DMS79 (cell line): ENCODE measurements at places on chromosomes 6 and 20.

GRCh38 chr6:44177691-44178423 is 19.2 kb downstream of the CAPN11 start:
- DNase-seq = no peak

DNA sequence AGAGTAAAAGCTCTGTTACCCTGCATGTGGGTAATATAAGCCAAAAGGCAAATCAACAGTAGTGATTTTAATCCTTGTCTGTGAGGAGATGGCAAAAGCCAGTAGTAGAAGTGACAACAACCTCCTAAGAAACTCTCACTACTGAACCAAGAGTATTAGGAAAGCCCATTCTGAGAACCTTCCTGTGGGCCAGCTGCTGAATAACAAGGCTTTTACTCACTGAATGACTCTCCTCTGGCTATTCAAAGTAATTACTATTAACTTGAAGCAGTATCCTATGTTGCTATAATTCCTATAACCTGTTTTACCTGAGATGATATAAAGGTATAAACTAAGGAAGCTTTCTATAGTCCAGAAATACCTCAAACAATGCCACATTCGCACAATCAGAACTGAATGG is 55.1 kb downstream of the CHD6 start:
- DNase-seq = no peak

DNA sequence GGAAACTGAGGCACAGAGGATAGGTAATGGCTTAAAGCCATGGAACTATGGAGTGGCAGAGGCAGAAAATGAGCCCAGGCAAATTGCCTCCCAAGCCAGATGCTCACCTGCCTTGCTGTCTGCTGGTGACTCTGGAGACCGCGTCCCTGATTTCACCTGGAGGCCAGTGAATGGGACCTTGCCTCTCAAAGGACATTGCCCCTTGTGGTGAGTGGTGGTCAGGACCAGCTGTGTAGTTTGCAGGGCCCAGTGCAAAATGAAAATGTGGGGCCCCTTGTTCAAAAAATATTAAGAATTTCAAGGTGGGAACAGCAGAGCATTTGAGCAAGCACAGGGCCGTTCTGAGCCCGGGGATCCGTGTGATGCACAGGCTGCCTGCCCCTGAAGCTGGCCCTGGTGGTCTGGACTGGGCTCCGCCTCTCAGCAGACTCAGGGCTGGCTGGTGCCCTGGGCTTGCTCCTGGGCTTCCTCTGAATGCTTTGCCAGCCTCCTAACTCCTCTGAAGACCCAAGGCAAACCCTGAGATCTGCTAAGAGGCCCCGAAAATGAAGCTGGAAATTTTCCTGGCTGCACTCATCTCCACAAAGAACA is 19.8 kb upstream of the KCNG1 start:
- no peak for DNase-seq

DNA sequence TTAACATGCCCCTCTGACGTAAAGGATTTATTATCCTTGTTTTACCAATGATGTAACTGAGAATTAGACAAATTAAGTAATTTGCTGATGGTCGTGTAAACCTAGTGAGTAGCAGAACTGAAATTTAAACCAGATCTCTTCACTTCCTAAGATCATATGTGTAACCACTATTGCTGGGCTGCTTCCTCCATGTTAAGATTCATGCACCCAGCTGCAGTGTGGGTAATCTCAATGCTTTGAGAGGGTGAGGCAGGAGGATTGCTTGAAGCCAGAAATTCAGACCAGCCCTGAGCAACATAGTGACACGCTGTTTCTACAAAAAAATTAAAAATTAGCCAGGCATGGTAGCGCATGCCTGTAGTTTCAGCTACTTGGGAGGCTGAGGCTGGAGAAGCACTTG is 97.9 kb downstream of the L3MBTL3 start:
- DNase-seq = no peak

DNA sequence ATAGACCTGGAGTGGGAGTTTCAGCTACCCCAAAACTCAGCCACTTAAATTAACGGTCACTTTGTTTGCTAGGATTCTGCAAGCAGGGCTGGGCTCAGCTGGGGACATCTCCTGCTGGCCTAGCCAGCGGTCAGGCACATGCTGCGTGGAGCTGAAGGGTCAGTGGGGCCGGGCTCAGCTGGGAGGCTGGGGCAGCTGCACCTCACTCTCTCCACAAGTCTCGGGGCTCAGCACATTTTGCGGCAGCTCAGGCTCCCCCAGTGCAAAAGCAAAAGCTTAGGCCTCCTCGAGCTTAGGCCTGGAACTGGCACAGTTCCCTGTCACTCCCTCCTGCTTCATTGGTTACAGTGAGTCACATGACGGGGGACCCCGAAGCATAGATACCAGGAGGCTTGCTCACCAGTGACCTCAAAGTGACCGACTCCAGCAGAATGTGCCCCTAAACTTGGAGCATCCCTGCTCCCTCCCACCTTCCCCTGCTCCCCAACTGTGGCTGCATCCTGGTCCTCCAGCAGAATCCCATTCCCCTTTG is 80.6 kb upstream of the CST7 start:
- DNase-seq = no peak

DNA sequence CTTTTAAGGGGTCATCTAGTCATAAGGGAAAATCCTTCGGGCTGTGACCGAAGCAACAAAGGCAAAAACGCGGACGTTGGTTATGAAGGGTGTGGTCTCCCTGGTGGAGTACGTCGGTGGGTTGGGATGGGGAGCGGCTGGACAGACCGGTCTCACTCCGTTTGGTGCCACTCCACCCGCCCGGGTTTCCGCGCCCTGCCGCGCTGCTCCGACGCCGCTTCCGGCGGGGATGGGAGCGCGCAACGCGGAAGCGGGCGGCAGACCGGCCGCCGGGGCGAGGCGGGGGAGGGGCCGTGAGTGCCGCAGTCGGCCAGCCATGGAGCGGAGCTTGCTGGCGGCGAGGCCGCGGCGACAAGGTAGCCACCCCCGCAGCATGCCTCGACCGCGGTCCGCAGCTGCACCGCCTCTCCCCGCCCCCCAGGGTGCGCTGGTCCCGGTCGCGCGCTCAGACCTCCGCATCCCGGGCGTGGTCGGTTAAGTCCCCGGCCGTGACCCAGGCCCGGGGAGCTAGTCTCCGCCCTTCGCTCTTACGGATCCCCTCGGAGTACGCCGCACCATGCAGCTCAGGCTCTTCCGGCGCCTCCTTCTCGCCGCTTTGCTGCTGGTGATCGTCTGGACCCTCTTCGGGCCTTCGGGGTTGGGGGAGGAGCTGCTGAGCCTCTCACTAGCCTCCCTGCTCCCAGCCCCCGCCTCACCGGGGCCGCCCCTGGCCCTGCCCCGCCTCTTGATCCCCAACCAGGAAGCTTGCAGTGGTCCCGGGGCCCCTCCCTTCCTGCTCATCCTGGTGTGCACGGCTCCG is at the start of gene B3GALT4:
Gene B3GALT4, plus strand, starts transcription at position 260 of the 799 bp plus-strand sequence. Its CDS starts 297 bp downstream, at position 557.
- peak; percentile 82 for DNase-seq

DNA sequence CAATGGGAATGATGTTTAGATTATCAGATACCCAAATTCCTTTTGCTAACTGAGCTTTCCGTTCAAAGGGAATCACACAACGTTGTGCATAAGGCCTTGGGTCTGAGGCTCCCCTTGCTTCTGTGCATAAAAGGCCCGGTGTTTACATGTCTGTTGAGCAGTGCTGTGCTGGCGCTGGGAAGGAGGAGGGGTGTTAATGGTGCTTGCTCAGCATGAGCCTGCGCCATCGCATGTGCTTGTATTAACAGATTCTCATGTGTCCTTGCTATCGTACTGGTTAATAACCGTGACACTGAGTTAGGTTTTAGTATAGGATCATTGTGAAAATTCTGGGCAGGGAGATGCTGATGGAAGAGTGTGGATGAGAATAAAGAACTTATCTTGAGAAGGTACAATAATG is 62.3 kb upstream of the TRAF3IP2 start:
- no peak for DNase-seq

GRCh38 chr6:166476634-166477215 is 94.0 kb upstream of the MPC1 start:
- peak; percentile 68 for DNase-seq
